Upper lobe of right lung (tissue), 1 donor: ENCODE measurements at places on chromosomes 11 and 22. TPM values are rescaled to one million over a fixed set of nuclear protein-coding genes. Genes with fewer than 3 reads are reported as not detected.
A peak's percentile ranks its signal among the peaks of the same experiment; 100 is the strongest.

Gene NDUFC2
- 140 TPM for total RNA-seq

GRCh38 chr22:23681026-23681809 lies 9.6 kb upstream of the RGL4 start:
- H3K4me3 ChIP-seq, result no peak overlapping the region
- H3K27me3 ChIP-seq, result no peaks in the 10 kb centered on the region
- H3K27ac ChIP-seq, result no peak overlapping the region
- peaks cover 3% of the 10 kb centered on the region for H3K4me1 ChIP-seq
- H3K36me3 ChIP-seq, result peaks cover 6% of the 10 kb centered on the region

DNA sequence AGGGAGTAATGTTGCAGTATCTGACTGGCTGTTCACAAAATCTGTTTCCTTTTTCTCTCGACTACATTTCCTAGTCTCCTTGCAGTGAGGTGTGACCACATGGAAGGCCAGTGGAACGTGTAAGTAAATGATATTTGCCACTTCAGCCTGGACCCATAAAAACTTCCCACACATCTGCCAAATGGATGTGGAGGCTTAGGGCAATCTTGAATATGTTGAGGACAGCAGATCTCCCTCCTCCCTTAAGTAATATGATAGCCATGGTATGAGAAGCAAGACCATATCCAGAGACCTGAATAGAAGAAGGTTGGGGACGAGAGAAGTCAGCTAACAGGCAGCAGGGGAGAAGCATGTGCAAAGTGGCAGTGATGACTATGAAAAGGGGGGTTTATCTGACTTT lies 33.0 kb upstream of the C11orf87 start:
- no peak for DNase-seq
- H3K4me1 ChIP-seq, result no peaks in the 10 kb centered on the region
- H3K4me3 ChIP-seq, result no peak overlapping the region
- no peaks in the 10 kb centered on the region for H3K36me3 ChIP-seq
- H3K27me3 ChIP-seq, result no peaks in the 10 kb centered on the region

GRCh38 chr22:39405346-39406085 lies 5.9 kb downstream of the TAB1 start:
- peaks cover 6% of the 10 kb centered on the region for H3K36me3 ChIP-seq
- H3K4me3 ChIP-seq, result no peak overlapping the region
- no peak for DNase-seq
- H3K27me3 ChIP-seq, result no peaks in the 10 kb centered on the region
- peaks cover 22% of the 10 kb centered on the region for H3K4me1 ChIP-seq

DNA sequence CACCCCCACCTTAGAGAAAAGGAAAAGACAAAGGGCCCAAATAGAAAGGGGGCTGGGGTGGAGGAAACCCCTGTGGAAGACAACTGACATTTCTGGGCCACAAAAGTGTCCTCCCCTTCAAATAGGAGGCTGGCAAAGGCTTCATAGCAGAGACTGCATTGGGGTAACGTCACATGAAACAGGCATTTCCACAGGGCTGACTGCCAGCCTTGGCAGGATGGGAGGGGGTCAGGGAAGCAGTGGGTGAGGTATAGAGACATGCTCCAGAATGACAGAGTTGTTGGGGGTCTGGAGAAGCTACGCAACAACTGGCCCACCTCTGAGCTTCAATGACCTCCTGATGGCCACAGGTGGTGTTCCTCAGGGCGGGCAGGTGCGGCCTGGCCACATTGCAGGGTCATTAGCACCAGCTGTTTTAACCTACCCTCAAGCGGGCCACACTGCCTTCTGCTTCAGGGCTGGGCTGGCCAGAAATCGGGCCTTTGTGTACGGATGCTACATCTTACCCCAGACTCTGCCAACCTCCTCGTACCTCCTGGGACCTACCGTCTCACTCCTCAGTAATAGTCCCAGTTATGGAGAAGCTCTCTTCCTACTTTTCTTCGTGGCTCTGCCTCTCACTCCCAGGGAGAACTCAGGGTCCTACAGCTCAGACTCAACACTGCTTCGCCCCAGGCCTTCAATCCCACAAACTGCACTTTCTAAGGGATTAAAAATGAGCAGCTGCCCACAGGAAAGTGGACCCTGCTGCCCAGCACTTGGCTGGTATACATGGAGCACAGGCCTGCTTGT lies 160.0 kb upstream of the NCAM1 start:
- H3K4me3 ChIP-seq, result no peak overlapping the region
- H3K4me1 ChIP-seq, result no peaks in the 10 kb centered on the region
- H3K27ac ChIP-seq, result no peak overlapping the region
- H3K36me3 ChIP-seq, result no peaks in the 10 kb centered on the region
- H3K27me3 ChIP-seq, result no peaks in the 10 kb centered on the region
- DNase-seq, result no peak

- H3K4me1 ChIP-seq, result no peaks in the 10 kb centered on the region
- no peak overlapping the region for H3K27ac ChIP-seq
- DNase-seq, result no peak
- H3K36me3 ChIP-seq, result no peaks in the 10 kb centered on the region
- H3K27me3 ChIP-seq, result no peaks in the 10 kb centered on the region
Measured at GRCh38 chr11:24932110-24933000, 435.5 kb downstream of the LUZP2 start.

DNA sequence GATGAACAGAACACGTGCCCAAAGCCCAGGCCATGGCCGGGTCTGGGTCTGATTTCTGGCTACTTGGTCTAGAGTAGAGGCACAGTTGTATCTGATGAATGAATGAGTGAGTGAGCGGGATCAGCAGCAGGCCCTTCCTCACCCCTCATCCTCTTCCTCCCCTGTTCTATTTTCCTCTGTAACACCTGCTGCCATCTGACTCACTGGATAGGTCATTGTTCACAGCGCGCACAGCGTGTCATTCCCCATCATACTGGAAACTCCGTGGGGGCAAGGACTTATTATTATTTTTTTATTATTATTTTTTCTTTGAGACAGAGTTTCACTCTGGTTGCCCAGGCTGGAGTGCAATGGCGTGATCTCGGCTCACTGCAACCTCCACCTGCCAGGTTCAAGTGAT lies 13.9 kb downstream of the NCF4 start:
- no peaks in the 10 kb centered on the region for H3K36me3 ChIP-seq
- no peak overlapping the region for H3K4me3 ChIP-seq
- DNase-seq, result peak; percentile 37
